ENCODE measurements at places on chromosomes 1 and 21. TPM values are rescaled to one million over a fixed set of nuclear protein-coding genes. Genes with fewer than 3 reads are reported as not detected.

- DNase-seq: peak; percentile 22
Measured at GRCh38 chr1:233097959-233098580, 147.7 kb downstream of the NTPCR start.

DNA sequence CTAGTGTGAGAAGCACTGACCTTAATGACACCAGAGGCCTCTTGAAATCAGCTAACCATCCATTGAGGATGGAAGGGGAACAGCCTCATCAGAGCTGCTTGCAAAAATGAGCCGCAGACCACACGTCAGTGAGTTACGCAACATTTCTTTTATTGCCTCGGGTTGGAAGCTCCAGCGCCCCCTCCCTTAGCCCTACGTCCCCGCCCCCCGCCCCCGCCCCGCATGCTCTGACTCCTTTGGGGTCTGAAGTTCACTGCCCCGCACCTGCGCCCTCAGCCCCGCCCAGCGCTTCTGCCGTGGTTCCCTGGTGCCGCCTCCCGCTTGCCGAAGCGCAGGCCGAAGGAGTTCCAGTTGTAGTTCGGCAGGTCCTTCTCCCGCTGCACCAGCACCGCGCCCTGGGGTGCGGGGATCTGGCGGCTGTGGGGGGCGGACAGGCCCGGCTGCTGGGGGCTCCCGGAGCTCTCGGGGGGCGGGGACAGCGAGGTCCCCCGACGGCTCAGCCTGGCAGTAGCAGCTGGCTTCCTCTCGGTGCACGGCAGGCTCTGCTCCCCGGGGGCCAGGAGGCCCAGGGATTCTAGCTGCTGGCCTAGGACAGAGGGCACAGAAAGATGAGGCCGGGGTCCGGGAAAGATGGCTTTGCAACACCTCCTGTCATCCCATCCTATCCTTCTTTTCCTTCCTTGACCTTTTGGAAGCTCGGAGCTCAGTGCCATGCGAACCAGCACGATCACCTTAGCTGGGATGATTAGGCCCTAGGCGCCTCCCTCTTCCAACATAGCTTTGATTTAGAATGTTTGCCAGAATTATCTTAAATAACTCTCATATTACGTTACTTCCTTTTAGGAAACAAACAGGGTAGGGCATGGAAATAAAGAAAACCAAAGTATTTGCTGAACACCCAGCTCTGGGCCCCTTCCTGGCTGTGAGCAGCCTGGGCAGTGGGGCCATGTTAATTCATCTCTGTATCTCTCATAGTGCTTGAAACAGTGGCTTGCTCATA, 5.8 kb downstream of the KISS1 start:
- DNase-seq: peak; percentile 56

- DNase-seq: peak; percentile 63
Measured at GRCh38 chr1:112788561-112788960, 73.4 kb upstream of the PPM1J start.

DNA sequence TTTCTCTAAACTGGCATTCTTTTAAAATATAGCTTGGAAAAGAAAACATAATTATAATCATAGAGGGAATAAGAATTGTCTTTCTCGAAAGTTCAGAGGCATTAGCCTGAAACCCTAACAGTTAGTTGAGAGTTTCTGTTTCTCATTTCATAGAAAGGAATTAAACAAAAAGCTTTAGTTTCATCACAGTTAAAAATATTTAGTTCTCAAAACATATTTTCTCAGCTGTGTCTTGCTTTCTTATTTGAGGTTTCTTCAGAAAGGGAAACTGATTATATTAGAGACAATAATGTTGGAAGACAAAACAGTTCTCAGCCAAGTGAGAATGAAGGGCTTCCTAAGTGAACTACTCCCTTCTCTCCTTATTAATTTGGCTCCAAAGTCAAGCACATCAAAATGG, 75.4 kb upstream of the C1orf105 start:
- DNase-seq: no peak

GRCh38 chr1:203796236-203796605, 798 bp downstream of the ZBED6 start:
- DNase-seq: peak; percentile 35

GRCh38 chr1:155186067-155186793, 12.6 kb downstream of the TRIM46 start:
- DNase-seq: no peak

DNA sequence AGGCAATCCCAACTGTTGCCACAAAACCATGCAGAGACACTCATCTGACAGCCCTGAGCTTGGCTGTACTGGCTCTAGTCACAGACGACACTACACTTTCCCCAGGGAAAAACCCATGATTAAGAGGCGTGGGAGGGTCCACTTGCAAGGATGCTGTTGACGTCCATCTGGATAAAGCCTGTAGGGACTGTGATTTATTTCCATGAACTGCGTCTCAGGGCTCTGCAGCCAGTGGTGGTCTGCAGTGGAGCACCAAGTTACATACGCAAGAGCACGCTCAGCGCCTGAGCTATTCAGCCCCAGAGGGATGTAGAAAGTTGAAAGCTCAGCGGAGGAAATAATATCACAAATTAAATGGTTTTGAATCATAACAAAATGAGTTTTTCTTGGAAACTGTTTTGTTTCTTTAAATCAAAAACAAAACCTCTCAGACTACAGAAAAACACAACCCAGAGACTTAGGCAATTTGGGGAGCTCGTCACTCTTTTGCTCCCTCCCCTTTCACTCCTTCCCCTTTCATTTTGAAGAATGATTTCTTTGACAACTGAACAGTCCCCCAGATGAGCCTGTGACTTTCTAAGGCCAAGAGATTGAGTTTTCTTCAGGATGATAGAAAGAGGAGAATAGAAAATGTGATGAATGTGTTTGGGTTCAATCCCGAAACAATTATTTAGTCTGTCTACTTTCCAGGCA, 71.2 kb downstream of the NGF start:
- no peak for DNase-seq

DNA sequence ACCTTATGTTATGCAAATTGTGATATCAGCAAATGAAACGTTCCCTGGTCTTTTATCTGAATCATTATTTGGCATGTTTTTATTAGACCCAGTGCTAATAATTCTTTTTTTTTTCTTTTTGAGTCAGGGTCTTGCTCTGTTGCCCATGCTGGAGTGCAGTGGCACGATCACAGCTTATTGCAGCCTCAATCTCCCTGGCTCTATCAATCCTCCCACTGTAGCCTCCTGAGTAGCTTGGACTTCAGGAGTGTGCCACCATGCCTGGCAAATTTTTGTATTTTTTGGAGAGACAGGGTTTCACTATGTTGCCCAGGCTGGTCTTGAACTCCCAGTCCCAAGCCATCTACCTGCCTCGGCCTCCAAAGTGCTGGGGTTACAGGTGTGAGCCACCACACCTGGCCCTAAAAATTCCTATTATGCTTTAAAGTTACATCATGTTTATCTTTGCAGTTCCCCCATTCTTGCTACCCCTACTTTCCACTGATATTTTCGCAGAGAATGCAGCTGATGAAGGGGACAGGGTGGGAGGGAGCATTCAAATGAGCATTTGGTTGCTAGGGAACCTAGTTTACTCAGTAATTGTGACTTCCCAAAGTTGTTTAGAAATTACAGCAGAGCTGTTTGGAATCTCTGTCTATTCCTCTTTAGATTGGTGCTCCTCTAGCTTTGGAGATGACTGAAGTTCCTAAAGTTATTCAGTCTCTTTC, 18.4 kb downstream of the C1orf21 start:
- no peak for DNase-seq

DNA sequence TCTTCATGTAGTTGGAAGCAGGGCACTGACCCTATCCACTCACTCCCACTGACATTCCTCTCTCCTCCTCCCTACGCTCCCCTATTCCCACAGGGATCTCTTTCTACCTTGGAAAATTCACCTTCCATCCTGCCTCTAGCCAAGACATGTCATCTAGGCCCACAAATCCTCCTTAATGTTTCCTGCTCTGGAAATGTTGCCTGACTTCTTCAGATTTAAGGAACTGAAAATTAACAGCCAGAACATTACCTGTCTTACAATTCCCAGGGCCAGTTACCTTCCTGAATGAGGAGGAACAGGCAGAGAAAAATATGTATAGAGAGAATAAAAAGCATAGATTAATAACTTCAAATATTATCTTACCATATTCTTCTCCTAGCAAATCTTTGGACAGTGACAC, 147.3 kb downstream of the MRPL39 start:
- no peak for DNase-seq

DNA sequence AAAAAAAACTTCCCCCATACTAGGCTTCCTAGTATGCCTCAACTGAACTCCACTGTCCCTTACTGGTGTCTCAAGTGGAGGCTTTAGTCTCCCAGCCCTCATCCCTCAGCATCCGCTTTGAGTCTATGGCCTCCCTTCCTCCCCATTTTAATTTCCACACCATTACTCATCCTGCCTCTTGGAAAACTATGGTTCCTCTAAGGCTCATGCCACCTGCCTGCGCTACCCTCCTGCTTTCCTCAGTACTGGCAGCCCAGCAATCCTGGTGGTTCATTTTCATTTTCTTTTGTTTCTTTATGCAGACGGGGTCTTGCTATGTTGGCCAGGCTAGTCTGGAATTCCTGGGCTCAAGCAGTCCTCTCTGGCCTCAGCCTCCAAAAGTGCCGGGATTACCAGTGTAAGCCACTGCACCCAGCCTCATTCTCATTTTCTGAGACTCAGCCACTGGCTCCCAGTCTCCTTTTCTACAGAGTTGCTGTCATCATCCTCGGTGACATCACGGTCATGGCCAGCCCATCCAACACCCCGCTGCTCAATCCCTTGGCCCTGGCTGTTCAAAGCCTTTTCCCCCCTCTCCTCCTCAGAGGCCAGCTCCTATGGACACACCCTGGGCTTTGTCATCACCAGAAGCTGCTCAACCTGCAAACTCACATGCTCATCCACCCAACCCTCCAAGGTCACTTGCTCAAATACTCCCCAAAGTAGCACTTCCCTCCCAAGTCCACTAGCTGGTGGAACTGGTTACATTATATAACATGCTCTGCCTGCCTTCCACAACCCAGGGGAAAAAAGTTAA, 2.3 kb upstream of the PMVK start:
- DNase-seq: no peak

GRCh38 chr1:227798078-227798802, 17.2 kb upstream of the PRSS38 start:
- DNase-seq: no peak

DNA sequence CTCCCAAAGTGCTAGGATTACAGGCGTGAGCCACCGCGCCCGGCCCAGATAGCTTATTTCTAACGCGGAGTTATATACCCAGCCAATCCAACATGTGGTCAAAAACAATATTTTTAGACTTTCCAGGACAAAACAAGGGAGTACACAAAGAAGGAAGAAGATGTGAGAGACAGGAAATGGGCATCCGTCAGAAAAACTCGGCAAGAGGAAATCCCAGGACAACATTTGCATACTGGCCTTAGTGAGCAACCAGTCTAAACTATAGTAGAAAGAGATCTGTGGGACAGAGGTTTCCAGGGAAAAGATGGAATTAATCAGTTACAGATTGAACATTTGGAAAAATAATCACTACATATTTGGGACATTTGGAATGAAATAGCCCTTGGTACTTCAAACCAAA, 11.4 kb downstream of the ARMH1 start:
- no peak for DNase-seq

DNA sequence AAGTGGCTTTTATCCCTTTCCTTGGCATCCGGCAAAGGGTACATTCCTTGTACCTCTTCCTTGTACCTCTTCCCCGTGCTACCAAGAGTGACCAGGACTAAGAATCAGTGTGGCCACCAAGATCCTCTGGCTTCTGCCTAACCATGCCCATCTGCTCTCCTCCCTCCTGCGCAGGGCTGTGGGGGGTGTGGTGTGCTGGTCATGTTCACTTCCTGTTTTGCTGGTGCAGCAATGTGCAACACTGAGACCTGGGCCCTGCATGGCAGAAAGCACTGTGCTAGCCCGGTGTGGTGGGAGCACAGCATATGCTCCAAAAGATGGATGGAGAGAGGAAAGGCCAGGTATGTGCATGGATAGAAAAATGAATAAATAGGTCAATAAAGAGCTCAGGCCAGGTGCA, 33.3 kb upstream of the TENT5C start:
- no peak for DNase-seq

DNA sequence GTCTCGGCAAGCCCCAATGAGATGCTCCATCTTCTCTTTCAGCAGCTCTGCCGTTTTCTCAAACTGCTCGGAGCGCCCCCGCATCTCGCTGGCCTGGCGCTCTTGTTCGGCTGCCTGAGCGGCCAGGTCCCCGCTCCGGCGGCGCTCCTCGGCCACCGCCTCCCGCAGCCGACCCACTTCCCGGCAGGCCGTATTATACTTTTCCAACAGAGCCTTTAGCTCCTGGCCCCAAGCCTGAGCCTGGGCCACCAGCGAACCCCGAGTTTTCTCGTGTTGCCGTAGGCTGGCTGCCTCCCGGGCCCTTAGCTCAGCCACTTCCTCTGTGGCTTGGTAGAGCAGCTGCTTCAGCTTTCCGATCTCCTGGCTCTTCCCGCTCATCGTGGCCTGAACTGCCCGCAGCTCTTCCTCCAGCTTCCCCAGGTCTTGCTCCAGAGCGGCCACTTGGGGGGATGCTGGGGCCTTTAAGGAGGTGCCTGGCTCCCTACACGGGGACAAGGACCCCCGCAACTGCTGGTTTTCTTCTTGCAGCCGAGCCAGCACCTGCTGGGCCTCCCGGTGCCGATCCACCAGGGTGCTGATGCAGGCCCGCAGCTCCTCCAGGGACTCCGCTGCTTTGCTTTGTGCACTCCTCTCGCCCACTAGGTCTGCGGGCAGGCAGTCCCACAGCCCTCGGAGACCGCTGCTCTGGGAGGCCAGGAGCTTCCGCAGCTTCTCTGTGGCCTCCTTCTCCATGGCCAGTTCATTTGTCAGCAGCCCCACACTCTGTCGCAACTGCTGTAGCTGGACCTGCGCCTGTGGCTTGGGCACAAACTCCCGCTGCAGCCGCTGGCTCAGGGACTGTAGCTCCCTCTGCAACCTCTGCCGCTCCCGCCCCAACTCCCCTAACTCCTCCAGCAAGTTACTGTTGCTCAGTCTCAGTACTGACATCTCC, 13.4 kb upstream of the PIAS3 start:
- DNase-seq: peak; percentile 65

DNA sequence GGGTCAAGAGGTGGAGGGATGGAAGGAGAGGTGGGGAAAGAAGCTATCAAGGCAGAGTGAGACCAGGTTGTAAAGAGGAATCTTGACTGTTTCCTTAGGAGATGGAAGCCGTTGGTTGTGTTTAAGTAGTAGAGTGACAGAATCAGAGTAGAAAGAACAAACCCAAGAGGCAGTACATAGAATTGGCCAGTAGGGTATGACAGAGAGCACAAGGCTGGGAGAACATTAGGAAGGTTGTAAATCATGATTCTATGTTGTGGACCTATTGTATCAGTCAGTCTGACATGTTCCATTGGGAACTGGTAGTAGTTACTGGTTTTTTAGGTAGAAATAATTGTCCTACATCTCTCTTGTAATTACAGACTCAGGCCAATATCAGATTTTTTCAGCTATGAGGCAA, 486.9 kb upstream of the USP24 start:
- DNase-seq: peak; percentile 42

- DNase-seq: no peak
Measured at GRCh38 chr1:183165456-183165855, 20.6 kb upstream of the LAMC2 start.

GRCh38 chr1:224859651-224860050, 69.8 kb upstream of the DNAH14 start:
- no peak for DNase-seq

- no peak for DNase-seq
Measured at GRCh38 chr21:31142600-31142999, 104.3 kb upstream of the KRTAP19-8 start.

The KPRP gene
- not detected for total RNA-seq

The SPRR5 gene
- total RNA-seq: not detected

The HHAT gene
- 8.5 TPM for total RNA-seq

The DEPDC1 gene
- 36.1 TPM for total RNA-seq

The TMEM222 gene
- 31.4 TPM for total RNA-seq

The H3-3A gene
- total RNA-seq: 164 TPM

The RIMS3 gene
- 0.36 TPM for total RNA-seq

The RASSF5 gene
- 4.1 TPM for total RNA-seq

The KCNJ9 gene
- 0.08 TPM for total RNA-seq

The NOTCH2 gene
- total RNA-seq: 143 TPM

The IQGAP3 gene
- total RNA-seq: 28.7 TPM

The NEK7 gene
- total RNA-seq: 187 TPM

The AKR7A3 gene
- total RNA-seq: 0.36 TPM
